ENCODE measurements at places on chromosomes 6 and 20.

- DNase-seq: no peak
Measured at GRCh38 chr20:32737371-32738223, 5.7 kb downstream of the COMMD7 start.

DNA sequence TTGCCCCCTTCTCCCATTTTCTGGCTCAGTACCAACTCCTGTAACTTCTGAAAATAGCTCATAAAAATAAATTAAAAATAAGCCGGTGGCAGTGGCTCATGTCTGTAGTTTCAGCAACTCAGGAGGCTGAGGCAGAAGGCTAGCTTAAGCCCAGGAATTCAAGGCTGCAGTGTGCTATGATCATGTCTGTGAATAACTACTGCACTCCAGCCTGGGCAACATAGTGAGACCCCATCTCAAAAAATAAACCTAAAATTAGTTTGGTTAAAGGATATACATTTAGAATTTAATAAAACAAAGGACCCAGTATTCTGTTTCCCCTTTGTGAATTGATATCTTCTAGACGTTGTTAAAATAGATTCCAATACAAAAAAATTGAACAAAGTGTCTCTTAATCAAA lies 10.5 kb downstream of the PRDM13 start:
- DNase-seq: no peak

DNA sequence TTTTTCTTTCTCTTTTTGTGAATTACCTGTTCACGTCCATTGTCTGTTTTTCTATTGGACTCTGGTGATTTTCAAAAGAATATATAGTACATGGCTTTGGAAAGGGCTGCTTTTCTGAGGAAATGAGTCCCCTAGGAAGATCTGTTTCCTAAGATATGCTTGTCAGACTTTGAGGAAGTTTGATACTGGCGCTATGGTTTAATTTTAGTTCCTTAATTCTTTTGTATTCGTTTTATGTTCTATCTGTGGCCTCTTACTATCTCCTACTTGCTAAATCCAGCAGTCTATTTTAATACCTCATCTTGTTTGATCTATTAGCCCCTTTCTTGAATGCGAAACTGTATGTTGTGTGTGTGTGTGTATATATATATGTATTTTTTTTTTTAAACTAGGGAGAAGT lies 101.9 kb downstream of the LIN28B start:
- DNase-seq: no peak

GRCh38 chr6:75526502-75527127 lies 33.0 kb upstream of the FILIP1 start:
- no peak for DNase-seq

- DNase-seq: no peak
Measured at GRCh38 chr6:5468586-5468985, 207.3 kb downstream of the FARS2 start.

DNA sequence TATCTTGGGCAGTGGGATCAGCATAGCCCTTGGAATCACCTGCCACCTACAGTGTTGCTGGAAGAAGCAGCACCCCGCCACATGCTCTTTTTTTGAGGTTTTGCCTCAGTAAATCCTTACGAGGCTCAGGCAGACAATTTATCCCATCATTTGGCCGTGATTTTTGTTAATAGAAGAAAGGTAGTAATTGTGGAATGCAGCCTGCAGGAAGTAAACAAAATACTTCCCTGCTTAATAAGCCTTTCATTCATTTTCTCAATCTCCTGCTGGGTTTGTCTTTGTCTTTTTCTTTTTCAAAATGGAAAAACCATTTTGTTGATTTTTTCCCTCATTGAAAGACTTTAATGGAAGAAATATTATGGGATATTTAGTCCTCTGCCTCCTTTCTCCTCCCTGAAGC lies 93.7 kb upstream of the CD83 start:
- DNase-seq: no peak

- DNase-seq: no peak
Measured at GRCh38 chr6:100235631-100236030, 229.1 kb downstream of the SIM1 start.

GRCh38 chr6:26056583-26057350 lies 30.5 kb upstream of the HFE start:
- DNase-seq: no peak

GRCh38 chr20:44803383-44803941 lies 6.9 kb downstream of the RIMS4 start:
- no peak for DNase-seq

DNA sequence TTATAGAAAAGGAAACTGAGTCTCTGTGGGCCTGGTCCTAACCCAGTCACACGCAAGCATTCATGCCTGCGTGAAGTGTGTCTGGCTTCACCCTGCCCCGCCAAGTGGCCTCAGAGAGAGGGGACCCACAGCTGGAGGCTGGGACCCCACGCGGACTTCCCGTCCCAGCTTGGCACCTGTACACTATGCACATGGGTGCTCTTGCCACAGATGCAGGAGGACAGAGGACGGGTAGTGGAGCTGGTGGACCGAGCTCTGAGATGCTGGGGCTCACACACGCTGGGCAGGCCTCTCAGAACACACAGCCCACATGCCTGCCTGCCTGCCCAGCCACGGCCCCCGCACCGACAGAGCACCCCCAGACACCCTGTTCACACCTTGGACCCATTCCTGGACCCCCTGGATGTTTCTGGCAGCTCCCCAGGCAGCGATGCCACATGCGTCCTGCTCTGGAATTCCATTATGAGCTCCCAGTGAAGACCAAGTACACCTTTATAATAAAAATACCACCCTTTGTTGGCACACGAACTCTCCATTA lies 24.9 kb upstream of the SMOC2 start:
- no peak for DNase-seq

- DNase-seq: no peak
Measured at GRCh38 chr6:26489996-26490964, 9.8 kb upstream of the BTN1A1 start.

DNA sequence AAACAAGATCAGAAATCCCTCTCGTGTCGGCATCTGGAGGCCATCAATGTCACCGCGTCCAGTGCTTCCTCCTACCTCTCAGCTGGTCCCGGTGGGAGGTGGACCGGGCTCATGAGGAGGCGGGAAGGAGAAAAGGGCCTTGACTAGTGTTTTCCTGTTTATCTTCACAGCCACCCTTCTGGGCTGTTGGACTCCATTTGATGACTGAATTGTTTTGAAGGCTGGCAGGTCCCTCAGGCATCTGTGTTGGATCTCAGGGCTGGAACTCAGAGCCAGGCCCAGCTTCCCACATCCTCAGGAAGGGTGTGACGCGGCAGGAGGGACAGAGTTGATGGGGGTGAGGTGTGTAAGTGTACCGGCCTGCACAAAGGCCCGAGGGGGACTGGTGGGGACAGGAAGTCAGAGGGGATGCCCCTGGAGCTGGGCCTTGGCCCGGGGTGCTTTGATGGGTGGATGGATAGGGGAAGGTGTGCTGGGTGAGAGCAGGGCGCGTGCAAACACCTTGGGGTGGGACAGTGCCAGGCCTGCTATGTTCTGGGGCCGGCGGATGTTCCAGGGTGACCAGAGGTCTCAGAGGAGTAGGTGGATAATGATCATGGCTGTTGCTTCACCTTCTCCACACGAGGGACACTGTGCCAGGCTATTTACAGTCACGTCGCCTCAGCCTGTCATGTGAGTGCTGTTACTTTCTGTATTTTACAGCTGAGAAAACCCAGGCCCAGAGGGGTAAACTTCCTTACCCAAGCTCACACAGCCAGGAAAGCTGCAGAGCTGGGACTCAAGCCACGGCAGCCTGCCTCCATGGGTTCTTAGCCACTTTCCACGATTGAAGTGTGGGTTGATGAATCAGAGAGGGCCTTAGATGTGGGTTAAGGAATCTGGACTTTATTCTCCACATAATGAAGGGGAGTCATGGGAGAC lies 17.9 kb upstream of the CHMP4B start:
- DNase-seq: no peak

DNA sequence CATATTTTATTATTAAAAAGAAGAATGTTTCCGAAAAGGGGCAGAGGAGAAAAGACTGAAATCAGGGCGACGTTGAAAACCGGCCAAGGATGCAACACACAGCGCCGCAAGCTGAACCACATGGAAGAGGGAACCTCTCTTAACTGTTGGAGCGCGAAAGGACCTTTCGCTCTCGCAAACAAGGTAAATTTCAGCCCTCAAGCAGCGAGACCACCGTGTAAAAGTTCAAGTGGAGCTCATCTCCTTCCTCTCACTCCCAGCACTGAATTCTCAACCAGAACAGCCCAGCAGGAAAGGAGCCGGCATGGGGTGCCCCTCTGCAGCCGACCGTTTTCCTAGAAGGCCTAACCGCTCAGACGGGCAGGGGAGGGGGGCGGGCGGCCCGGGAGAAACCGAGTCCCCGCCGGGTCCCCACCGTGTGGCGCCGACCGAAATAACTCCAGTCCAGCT lies 621 bp downstream of the GPR63 start:
- no peak for DNase-seq

DNA sequence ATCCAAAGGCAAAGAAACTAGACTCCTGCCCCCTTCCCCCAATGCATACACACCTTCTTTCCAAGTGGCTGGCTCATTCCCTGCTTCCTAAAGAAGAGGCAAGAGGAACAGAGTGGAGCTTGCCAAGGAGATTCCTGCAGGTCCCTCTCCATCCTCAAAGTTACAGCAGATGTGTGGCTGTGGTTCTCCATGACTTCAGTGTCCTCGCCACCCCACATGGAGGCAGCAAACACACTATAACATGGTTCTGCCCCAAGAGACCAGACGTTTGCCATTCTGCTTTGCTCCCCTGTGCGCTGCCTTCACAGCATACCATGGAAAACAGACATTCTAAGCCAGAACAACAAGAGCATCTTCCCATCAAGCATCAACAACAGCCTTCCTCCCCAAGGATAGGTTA lies 84.4 kb downstream of the BACH2 start:
- no peak for DNase-seq

DNA sequence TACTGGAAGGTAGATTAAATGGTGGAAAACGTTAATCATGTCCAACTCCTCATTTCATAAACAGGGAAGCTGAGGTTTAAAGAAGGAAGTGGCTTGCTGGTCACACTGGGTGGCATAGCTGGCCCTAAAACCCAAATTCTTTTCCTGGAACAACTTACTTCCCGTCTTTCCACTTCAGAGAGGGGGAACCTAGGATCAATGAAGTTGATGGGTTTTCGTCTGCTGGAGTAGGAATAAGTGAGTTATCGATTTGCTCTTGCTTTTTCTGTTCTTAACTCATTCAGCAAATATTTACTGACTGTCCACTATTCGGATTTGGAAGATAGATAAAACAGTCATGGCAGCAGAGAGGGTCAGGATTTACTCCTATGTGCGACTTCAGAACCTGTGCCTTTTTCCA lies 1.2 kb upstream of the SYS1 start:
- DNase-seq: no peak

- no peak for DNase-seq
Measured at GRCh38 chr20:33648396-33649004, 13.6 kb upstream of the C20orf144 start.

GRCh38 chr20:59149678-59150504 lies 13.7 kb upstream of the ZNF831 start:
- no peak for DNase-seq

GRCh38 chr6:117938311-117938995 lies 31.4 kb downstream of the SLC35F1 start:
- DNase-seq: no peak

All from iPS DF 19.7 (cell line).